CD4-positive, alpha-beta T cell (primary cell): ENCODE measurements at places on chromosomes 7 and 10.

DNA sequence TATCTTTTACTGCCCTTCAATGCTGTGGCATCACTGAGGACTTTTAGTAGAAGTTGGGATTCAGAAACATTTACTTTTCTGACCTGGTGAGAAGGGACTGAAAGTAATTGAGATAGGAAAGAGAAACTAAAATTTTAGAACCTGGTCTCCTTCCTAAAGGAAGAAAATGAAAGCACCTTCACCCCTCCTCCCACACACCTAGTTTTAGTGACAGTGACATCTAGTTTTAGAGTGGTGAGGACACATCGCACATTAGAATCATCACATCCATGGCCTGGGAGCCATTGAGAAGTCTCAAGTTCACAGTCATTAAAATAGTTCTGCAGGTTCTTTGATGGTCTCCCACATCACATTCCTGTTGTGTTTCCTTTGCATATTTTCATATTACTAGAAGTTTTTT, 16.1 kb downstream of the TAS2R41 start:
- DNase-seq, result no peak

GRCh38 chr10:62034096-62034640, 132.7 kb downstream of the ARID5B start:
- no peak for DNase-seq

DNA sequence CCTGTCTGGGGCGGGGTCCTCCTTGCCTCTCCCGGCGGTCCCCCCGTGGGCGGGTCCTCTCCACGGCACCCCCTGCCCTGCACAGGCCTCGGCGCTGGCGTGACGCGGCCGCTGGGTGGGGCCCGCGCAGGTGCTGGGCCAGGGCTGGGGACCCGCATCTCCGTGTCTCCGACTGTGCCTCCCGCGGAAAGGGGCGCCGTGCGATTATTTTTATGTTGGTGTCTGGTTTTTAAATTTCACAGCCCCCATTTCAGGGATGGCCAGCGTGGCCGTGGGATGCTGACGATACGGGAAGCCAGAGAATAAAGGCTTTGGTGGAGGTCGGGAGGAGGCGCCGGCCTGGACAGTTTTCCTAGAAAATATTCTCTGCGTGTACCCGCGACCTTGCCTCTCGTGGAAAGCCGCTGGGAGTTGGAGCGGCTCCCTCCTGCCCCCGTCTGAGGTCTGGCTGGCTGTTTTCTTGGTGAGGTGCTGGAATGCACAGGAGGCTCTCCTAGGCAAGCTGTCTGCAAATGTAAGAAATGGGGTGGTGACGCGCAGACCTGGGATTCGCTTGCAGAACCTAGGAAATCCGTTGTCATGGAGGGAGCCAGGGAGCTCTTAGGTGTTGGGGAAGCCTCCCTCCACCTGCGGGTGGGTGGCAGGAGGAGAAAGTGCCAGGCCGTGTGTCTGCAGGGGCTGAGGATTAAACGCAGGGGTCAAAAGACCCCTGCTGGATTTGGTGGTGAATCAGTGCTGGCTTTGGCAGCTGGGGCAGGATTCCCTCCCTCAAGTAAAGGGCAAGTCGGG, 28.7 kb upstream of the JAKMIP3 start:
- no peak for DNase-seq

- no peak for DNase-seq
Measured at GRCh38 chr7:64102656-64103400, 57.6 kb downstream of the ZNF727 start.

- no peak for DNase-seq
Measured at GRCh38 chr10:130689743-130690626, 553.8 kb downstream of the GLRX3 start.

DNA sequence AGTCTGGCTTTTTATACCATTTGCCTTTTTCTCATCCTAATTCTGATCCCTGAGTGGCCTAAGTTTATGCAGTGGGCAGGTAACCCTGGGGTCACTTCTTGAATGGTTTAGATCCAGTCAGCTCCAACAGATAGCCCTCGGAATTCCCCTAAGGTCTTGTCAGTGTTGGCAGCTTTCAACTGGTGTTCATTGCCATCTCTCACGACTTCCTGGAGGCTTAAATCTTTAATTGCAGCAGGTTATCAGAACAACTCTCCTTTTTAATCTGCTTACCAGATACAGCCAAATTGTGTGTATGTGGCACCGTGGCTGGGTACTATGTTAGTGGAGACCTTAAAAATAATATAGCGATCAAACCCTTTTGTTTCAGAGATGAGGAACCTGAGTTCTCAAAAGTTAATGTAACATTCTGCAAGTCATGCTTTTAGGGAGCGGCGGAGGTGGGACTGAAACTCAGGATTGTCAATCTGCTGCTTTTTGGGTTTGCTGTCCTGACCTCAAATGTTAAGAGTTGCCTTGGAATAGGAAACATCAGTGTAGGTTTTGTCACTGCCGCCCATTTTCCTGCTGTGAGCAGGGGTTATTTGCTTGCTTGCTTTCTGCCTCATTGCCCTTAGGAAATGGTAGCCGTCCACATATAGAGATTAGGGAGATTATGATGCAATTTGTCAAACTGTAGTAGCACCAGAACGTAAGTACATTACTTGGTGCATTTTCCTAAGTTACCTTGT, 818 bp downstream of the DLD start:
- no peak for DNase-seq

GRCh38 chr10:124955868-124956267, 13.9 kb downstream of the ZRANB1 start:
- no peak for DNase-seq

DNA sequence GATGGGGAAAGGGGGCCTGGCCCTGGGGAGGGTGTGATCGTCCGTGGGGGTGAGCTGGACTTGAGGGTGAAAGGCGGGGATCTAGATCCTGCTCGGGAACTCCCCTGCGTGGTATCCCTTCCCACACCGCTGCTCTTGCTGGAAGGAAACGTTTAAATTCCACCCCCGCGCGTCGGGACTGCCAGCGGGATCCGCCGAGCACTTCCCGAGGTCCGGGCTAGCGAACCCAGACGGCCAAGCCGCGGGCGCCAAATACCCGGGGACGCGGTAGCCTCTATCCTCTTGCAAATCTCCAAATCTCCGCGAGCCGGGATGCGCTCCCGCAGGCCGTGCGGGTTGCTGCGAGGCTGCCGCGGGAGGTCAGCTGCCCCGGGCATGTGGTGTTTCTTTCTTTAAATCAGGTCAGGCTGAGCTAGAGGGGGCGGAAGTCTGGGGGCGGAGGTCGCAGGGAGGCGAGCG, 904 bp downstream of the NPTX2 start:
- DNase-seq, result no peak

GRCh38 chr7:122467661-122468449, 163.3 kb upstream of the FEZF1 start:
- no peak for DNase-seq

DNA sequence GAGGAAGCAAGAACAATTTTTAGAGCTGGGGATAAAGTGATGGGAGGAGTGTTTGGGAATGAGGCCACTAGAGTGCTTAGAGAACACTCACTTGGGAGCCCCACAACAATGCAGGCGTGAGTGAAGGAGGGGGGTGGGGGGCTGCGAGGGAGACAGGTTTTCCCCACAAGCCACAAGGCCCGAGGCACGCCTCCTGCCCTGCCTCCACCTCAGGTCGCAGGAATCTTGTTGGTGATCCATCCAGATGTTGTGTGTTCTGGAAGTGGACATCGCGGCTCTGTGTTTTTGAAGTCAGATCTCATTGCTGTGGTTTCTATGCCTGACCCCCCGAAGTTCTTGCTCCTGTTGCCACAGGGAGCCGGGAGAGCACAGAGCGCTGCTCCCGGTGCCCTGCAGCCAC, 178.0 kb upstream of the BMPER start:
- DNase-seq, result no peak

DNA sequence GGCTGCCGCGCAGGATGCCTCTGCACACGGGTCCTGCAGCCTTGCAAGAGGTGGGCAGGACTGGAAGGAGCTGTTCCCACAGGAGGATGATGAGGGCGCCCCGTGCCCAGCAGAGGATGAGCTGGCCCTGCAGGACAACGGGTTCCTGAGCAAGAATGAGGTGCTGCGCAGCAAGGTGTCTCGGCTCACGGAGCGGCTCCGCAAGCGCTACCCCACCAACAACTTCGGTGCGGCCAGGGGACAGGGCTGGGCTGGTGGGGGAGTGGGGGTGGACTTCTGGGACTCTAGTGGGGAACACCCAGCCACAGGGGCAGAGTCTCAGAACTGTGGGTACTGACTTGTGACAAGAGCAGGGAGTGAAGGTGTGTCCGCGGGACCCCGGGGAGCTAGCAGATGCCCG, 16.0 kb downstream of the ZFYVE27 start:
- no peak for DNase-seq

DNA sequence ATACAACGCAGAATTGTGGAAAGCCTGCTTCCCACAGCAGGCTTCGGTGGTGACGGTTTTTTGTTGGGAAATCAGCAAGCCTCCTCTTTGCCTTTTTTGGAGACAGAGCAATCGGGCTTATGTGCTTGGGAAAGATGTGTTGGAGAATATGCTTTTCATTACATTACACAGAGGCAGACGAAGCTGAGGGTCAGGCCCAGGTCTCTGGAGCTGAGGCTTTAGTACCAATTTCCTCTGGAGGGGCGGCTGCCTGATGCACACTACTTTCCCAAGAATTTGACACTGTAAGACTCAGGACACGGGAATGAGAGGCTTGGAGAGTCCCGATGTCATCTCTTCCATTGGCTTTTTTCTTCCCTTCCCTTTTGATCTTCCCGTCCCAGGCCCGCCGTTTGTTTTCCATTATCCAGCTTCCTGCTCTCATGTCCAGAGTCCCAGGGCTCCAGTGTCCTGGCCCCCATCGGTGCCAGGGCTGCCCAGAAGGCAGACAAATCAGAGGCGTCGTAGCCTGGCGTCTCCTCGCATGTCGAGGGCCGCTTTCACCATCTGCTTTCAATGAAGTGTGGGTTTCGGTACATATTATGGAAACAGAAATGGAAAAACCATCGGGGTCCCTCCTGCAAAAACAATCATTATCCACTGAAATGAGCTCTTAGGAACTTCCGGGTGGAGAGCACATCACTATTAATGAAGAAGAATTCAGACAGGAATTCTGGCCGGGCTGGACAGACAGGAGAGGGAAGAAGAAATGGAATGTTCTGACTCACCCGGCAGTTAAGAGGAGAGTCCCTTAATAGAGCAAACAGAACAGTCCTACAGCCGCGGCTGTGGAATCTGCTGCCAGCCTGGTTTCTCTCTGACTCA, 123.0 kb upstream of the JCAD start:
- DNase-seq, result no peak

DNA sequence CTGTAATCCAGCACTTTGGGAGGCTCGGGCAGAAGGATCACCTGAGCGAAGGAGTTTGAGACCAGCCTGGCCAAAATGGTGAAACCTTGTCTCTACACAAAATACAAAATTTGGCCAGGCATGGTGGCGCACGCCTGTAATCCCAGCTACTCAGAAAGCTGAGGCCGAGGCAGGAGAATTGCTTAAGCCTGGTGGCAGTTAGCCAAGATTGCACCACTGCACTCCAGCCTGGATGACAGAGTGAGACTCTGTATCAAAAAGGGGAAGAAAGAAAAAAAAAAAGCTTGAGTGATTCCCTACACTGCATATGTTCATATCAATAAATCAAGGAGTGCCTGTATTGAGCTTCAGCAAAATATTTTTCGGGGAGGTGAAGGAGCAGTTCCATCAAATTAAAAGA, 45.8 kb upstream of the SRRM3 start:
- no peak for DNase-seq

DNA sequence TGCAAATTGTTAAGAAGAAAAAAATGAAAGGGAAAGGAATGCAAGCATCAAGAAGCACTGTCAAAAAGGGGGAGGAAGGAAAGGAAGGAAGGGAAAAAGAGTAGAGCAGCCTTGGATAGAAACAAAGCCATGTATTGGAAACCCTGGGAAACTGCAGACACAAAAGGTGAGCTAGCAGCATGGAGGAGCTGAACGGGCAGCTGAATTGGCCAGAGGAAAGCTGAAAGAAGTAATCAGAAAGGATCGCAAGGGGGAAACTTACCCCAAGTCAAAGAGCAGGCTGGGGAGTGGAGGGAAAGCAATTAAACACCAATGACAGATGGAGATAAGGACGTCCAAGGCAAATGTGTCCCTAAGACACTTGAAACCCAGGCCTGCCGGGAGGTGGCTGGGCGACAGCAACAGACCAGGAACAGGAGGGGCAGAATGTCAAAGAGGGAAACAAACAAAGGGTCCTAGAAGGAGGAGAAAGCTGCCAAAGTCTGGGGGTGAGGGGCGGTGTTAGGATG, 93.8 kb upstream of the SVIL start:
- no peak for DNase-seq

- DNase-seq, result no peak
Measured at GRCh38 chr10:34413756-34414587, 401.1 kb downstream of the PARD3 start.

GRCh38 chr7:322111-322671, 32.2 kb downstream of the FOXL3 start:
- peak; percentile 92 for DNase-seq

- no peak for DNase-seq
Measured at GRCh38 chr10:118564114-118564513, 31.3 kb downstream of the PRLHR start.

- no peak for DNase-seq
Measured at GRCh38 chr7:48421357-48421756, 250.1 kb downstream of the ABCA13 start.

- no peak for DNase-seq
Measured at GRCh38 chr10:49361178-49361554, 34.7 kb downstream of the DRGX start.

- DNase-seq, result peak; percentile 15
Measured at GRCh38 chr7:76225379-76225778, 23.7 kb downstream of the SRRM3 start.

DNA sequence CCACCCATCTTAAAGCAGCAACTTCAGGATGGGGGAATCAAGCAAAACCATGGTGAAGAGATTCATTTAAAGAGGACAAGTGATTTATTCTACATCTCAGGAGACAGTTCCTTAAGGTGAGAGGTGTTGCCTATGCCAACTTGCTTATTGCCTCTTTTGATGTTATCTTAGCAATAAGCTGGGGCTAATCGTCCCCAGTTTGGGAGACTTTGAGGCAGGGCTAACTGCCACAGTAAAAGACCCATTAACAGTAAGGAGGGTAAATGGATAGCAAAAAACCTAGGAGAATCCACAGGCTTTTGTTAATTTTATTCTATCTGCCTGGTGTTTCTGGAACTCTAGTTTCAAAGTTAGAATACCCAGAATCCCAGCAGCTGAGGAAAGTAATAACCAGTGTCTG, 22.1 kb upstream of the HERPUD2 start:
- no peak for DNase-seq

GRCh38 chr7:41825927-41826480, 123.1 kb upstream of the INHBA start:
- DNase-seq, result no peak

GRCh38 chr7:16564909-16565426, 38.3 kb downstream of the LRRC72 start:
- DNase-seq, result peak; percentile 64
